ENCODE measurements at places on chromosomes 11 and 22.
A peak's percentile ranks its signal among the peaks of the same experiment; 100 is the strongest.

DNA sequence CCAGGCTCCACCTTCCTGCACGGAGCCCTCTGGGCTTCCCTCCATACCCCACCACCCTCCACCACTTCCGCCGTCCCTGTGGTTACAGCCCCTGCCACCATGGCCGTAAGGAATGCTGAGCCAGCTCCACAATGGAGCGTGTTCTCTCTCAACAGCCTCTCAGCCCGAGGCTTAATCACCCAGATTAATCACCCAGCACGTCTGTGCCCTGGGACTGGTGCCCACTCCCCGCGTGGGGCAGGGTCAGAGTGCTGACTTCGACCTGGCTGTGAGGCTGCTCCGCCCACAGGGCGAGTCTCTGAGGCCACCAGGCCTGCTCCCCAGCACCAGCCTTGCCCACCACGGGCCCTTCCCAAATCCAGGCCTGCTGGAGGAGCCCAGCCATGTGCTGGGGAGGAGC lies 4.0 kb upstream of the TH start:
- DNase-seq, result no peak

GRCh38 chr11:206002-206384 lies 1.2 kb downstream of the BET1L start:
- DNase-seq, result no peak

- DNase-seq, result no peak
Measured at GRCh38 chr11:45468267-45468856, 182.2 kb upstream of the SYT13 start.

DNA sequence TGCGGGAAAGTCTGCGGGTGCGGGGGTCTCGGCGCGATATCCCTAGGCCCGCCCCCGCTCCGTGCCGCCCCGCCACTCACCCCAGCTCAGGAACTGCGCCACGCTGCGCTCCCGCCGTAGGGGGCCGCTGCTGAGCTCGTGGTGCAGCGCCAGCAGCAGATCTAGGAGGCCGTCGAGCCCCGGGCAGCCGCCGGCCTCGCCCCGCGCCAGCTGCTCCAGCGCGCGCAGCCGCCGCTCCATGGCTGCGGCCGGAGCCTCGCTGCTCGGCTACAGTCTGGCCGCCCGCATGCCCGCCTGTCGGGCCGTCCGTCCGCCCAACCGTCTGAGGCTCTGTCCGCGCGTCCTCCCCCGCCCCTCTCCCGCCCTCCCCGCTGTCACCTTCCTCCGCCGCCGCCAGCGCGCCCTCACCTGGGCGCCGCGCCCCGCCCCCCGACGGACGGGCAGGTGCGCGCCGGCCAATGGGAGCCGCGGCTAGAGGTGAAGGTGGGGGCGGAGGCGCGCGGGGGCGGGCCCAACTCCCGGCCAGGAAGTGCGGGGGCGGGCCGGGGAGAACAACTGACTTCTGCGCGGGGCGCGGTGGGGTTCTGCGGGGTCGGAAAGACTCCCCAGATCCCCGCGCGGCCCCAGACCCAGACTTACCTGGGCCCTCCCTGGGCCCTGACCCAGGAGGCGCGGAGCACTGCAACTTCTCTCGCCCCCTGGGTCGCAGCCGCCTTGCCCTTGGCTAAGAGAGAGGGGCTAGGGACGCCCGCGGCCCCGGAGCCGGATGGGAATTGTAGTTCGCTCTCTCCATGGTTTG lies at the start of gene CDC42BPG:
Gene CDC42BPG (minus strand): TSS at position 324 of the 799 bp plus-strand sequence. CDS start 84 bp downstream, at position 240.
- DNase-seq, result no peak

- peak; percentile 42 for DNase-seq
Measured at GRCh38 chr11:67071420-67072284, 15.0 kb downstream of the RHOD start.

- no peak for DNase-seq
Measured at GRCh38 chr11:111269146-111269868, 23.8 kb downstream of the POU2AF2 start.

DNA sequence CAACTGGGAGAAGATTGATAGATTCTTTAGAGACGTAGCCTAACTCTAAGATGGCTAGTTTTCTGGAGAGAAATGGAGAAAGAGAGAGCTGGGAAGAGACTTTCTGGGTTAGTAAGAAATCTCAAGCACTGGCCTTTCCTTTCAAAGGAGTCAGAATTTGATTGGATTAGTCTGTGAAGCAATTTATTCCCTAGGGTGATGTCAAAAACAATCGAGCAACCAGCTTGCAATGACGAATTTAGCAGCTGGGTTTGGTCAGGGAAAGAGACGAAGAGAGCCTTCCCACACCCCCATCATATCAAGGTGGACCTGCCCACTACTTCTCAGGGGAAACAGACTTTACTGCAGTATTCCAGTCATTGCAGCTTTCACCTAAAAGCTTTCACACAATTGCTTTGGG lies 10.8 kb downstream of the KRTAP5-6 start:
- DNase-seq, result no peak

GRCh38 chr11:110331626-110332025 lies 35.2 kb upstream of the RDX start:
- DNase-seq, result no peak

- no peak for DNase-seq
Measured at GRCh38 chr11:78583889-78584288, 9.2 kb upstream of the NARS2 start.

GRCh38 chr11:118114266-118114665 lies 27.5 kb upstream of the SMIM35 start:
- DNase-seq, result no peak

DNA sequence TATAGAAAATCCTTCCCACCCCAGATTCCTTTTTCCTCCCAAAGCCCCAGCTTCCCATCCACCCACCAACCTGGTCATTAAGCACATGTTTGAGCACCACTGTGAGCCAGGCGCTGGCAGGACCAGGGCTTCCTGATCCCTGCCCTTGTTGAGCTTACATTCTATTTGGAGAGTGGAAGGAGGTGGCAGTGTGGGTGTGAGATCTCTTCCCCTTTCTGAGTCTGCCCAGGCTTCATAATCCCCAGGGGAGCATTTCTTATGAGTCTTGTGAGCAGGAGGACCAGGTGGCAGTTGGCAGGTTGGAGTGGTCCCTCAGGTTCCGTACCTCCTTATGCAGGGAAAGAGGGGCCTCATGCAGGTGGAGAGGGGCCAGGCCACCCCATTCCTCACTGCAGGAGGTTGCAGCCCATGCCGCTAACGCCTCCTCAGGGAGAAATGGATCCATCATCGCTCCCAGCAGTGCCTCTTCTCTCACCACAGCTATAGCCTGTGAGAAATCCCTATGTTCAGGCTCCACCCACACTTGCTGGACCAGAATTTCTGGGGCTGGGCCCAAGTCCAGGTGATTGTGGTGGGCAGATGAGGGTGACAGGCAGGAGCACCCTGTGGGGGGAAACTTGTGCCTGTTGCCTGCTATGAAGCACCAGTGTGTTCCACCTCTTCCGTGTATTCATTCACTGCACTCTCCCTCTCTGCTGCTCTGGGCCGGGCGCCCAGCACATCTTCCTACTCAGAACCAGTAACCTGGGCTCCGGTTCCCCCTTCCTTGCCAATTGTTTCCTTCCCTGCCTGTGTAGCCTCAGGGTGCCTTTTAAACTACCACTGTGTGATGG lies 23.5 kb downstream of the UBE2L3 start:
- no peak for DNase-seq

DNA sequence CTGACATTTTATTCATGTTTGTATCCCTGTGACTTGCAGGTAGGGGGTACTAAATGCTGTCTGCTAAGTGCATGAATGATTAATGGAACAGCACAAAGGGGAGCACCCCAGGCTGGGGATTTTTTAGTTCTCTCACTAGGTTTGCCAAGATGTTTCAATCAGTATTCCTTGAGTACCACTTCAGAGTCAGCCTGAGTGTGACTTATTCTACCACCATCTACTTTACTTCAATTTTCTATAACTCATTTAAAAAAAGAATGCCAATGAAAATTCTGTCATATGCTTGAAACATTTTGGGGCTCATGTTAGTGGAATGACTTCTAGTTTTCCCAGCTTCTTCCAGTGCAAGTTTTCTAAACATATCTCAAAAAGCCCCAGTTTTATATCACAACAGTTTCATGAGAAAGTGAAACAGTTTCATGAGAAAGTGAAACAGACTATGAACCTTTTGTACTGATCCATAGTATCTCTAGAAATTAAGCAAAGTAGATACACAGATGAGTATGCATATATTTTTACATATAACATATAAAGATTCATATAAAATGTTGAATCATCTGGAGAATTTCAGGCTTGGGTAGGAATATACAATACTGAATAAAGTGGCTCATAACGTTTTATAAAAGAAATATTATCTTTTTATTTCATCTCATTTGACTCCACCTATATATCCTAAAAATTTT lies 252.4 kb downstream of the GRM5 start:
- DNase-seq, result no peak

- DNase-seq, result no peak
Measured at GRCh38 chr11:97739932-97740800, 1280.6 kb upstream of the CNTN5 start.

DNA sequence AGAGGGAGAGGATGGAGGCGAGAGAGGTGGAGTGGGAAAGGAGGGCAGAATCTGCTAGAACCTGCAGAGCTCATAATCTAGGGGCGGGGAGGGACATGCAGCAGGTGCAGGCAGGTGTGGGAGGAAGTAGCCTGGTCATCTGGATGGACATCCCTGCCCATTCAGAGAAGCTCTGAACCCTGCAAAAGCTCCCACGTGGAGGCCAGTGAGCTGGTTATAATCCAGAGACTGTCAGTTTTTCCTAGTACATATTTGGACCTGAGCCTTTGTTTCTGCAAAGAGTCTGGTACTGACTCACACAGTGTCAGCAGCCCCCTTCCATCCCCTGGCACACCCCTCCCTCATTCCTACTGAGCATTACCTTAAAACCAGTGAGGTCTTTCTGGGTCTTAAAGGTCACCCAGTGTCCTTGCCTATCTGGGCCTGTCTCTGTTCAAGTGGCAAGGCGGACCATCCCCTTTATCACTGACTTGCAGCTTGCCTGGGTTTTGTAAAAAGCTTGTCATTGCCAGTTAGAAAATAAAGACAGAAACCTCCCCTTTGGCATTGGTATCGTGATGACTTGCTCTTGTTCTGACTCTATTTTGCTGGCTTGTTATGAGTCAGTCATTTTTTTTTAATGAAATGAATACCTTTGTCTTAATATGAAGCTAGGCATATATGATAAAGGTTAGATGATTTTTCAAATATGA lies 26.1 kb downstream of the PTPRJ start:
- no peak for DNase-seq

DNA sequence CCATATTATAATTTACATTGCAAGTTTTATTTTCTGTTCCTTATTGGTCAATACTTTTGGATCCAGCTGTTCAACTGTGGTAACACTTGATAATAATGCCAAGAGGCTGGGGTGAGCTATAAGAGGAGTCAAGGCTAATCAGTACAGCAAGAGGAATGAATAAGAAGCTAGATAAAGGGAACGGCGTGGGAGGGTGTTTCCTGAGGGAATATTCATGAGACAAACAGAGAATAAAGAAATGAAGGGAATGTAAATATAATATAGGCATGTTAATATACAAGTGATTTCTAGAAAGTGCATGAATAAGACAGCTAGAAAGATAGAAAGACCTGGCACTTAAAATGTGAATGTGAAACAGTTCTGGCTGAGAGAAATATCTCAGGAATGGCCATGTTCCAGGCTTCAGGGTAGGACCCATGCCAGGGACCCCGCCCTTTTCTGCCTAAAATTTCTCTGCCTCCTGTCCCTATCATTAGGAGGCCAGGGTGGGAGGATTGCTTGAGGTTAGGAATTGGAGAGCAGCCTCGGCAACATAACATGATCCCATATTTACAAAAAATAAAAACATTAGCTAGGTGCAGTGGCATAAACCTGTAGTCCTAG lies 3.9 kb downstream of the OR51B4 start:
- no peak for DNase-seq

All from stimulated activated CD4-positive, alpha-beta T cell treated with anti-CD3 and anti-CD28 coated beads, Interleukin-1b, Interleukin-23, amount 100 ng/mL, for 24 hours (primary cell).